Dermis blood vessel endothelial cell (primary cell): ENCODE measurements at places on chromosomes 12 and 14. TPM values are rescaled to one million over a fixed set of nuclear protein-coding genes. Genes with fewer than 3 reads are reported as not detected.
A peak's percentile ranks its signal among the peaks of the same experiment; 100 is the strongest.

DNA sequence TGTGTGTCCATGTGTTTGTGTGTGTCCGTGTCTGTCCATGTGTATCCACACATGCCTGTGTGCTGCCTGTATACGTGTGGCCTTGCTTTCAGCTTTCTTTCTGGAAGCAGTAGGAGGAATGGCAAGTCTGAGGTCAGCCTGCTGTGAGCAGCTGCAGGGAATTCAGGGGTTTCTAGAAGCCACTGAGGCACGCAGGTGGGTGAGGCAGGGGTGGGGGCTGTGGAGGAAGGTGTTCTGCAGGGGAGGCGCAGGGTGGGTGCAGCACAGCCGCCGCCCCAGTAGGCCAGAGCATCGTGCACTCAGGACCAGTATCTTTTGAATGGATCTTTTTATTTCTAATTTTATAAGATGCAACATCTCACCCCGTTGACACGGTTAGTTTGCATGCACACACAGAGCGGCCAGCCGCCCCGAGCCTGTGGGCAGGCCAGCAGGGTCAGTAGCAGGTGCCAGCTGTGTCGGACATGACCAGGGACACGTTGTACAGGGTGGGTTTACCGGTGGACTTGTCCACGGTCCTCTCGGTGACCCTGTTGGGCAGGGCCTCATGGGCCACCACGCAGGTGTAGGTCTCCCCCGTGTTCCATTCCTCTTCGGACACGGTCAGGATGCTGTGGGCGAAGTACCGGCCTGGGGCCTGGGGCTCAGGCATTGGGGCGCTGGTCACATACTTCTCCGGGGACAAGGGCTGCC, 327.7 kb downstream of the TMEM121 start:
- no peak for DNase-seq

DNA sequence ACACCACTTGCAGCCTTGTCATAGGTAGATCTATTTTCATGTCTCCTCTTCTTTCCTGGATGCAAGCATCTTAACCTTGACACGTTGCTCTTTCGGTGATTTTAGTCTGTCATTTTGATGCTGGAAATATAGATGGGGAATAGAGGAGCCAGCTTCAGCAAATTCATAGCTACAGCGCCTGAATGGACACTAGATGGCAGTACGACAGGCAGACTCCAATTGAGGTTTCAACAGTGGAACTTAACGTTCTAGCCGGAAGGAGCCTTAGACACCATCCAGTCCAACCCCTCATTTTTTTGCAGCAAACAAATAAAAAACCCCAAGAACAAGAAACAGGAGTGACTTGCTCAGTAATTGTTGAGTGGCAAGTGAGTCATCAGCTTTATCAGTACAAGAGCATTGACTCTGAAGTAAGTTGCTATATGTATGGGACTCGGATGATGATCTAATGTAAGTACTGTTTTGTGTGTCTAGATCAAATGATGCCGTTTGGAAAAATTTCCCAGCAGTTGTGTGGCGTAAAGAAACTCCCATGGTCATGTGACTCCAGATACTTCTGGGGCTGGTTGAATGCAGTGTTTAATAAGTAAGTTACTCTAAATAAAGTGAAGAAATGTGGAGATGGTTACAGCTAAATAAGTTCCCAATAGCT, 9.0 kb downstream of the DMAC2L start:
- DNase-seq = peak; percentile 97

DNA sequence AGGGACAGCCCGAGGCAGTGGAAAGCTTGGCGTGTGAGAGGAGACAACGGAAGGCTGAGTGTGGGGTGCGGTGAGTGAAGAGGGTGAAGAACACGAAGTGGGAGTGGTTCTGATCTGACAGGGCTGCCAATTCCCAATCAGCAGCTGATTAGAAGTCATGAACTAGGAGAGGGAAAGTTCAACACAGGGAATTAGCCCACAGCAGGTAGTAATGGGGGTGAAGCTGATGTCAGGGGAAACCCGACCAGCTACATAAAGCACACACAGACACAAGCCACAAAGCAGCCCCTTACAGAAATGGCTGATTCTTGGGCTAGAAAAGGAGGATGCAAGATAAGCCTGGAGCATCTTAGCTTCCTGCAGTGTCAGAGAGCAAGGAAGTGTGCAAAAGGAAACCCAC, 47.5 kb upstream of the TCL1A start:
- no peak for DNase-seq

GRCh38 chr12:129310346-129310745, 457.1 kb downstream of the GLT1D1 start:
- no peak for DNase-seq

DNA sequence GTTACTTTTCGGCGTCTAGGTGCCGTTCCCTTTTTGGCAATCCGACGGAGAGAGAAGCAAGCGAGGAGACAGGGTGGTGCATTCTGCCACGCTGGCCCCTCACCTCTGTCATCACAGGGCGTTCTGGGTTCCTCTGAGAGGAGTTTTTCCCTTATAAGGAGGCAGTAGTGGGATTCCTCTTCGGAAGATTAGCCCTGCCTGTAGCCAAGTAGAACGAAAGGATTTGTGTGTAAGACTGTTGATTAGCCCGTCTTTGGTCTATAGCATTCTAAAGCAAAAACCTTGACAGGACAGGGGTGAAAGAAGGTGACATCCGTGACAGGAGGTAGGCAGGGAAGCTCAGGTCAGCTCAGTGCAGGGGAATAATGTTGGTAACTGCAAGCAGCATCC, 9.1 kb upstream of the NEMF start:
- DNase-seq = peak; percentile 80

- no peak for DNase-seq
Measured at GRCh38 chr12:41220931-41221330, 32.8 kb downstream of the PDZRN4 start.

GRCh38 chr12:14769466-14769968, 33.8 kb downstream of the WBP11 start:
- peak; percentile 48 for DNase-seq

DNA sequence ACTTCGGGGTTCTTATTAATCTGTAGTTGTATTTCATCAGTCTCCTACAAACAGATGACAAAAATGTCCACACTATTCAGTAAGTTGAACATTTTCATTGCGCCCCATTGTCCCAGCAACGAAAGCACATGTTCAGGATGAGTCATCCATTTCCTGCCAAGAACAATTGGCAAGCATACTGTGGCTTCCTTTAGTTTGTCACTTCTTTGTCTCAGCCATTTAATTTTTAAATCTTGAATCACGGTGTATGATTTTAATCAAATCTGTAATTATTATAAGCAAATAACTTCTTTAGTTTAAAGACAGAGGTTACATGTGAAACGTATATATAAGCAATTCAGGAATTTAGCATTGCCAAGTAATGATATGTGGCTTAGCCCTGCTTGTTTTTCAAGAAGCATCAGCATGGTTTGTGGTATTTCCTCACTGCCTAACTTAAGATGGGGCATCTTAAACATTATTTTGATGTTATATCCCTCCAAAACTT, 211.3 kb upstream of the KRR1 start:
- DNase-seq = peak; percentile 97

GRCh38 chr12:109719123-109720022, 5.7 kb downstream of the FAM222A start:
- DNase-seq = peak; percentile 30

GRCh38 chr12:106774808-106775524, 484 bp downstream of the RIC8B start:
- DNase-seq = no peak

DNA sequence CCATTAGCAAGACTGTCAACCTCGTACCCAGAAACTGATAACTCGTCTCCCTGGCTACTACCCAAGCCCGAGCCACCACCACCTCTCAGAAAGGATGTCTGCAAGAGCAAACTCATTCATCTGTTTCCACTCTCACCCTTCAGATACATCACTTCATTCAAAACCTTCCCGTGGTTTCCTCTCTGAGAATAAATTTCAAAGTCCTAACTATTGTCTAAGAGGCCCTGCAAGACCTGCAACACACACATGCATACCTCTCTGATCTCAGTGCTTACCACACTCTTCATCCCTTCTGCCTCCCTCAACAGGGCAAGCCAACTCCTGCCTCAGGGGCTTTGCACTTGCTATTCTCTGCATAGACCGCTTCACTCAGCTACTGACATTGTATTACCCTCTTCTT, 40.6 kb downstream of the PPP1R13B start:
- no peak for DNase-seq

DNA sequence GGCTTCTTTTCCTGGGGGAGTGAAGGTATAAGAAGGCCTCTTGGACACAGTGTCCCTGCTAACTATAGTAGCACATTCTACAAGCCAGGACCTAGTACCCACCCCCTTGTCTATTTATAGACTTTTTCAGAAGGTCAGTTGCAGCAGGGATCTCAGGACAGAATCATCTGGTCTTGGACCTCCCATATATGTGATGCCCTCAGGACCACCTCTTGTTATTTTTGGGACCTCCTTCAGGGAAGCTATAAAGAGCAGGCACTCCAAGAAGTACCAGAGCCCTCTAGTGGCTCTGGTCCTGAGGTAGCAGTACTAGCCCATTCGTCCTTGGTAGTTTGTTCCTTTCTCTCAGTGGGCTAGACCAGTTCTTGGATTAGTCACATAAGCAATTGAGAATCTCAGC, 4.3 kb downstream of the COQ10A start:
- DNase-seq = peak; percentile 55

GRCh38 chr14:102819747-102820330, 42.6 kb downstream of the TRAF3 start:
- DNase-seq = no peak

GRCh38 chr14:54671537-54671936, 104.6 kb downstream of the SAMD4A start:
- DNase-seq = no peak

GRCh38 chr12:96424601-96425000, 24.4 kb upstream of the CDK17 start:
- DNase-seq = no peak

DNA sequence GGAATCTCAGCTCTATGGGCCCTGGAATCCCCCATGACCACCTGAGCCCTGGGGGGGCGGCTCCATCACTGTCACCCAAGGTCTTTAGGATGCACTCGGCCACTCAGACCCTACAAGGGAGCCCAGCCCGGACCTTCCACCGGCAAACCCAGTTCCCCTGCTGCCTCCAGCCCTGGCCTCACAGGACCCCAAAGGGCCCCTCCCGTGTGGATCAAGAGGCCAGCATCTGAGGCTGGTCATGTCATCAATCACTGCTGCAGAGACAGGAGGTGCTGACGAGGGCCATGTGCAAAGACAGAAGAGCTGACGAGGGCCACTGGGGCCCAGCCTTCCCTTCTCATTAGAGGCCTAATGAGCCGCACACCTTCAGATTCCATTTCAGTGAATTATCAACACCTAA, 39.0 kb upstream of the SFSWAP start:
- DNase-seq = no peak

- no peak for DNase-seq
Measured at GRCh38 chr12:113072136-113072535, 15.6 kb downstream of the DTX1 start.

GRCh38 chr14:101134851-101135433, 231.4 kb upstream of the RTL1 start:
- peak; percentile 49 for DNase-seq

DNA sequence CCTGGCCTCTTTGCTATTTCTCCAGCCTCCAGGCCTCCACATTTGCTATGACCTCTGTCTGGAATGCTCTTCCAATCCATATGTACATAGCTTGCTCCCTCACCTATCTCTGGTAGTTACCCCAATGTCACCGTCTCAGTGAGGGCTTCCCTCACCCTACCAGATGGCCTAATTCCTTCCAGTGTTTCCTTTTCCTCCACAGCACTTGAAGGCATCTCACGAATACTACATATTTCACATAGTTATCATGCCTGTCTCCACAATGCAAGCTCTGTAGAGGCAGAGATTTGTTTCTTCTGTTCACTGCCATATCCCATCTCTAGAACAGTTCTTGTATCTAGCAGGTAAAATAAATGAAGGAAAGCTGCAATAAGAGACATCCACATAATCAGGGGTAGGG, 21.3 kb upstream of the HSP90B1 start:
- no peak for DNase-seq

GRCh38 chr14:99394602-99395156, 86.0 kb downstream of the SETD3 start:
- DNase-seq = no peak

GRCh38 chr14:103607822-103608221, 21.2 kb upstream of the KLC1 start:
- DNase-seq = no peak

DNA sequence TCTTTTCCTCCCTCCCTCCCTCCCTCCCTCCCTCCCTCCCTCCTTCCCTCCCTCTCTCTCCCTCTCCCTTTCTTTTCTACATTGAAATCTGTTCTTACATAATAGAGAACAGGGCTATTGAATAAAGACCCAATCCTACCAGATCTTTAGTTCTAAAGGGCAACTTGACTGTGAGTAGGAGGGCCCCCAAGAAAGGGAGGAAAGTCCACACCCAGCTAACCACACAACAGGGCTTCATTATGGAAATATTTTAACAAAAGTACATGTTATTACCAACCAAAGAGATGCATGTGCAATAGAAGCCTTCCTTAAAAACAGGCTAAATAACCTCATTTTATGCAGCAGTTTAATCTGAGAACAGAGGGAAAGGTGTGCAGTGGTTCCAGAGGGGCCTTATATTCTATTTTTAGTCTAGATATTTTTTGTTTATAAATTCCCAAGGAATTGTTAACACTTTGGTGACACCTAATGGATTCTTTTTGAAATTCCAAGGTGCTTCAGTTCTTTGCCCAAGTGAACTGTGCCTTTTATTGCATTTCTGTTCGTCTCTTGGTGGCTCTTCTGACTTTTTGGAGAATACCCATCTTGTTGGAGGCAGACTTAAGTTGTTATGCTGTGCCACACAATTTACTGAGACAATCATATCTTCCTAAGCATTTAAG, 63.0 kb downstream of the GNS start:
- peak; percentile 62 for DNase-seq

GRCh38 chr12:92930421-92930820, 1.3 kb upstream of the EEA1 start:
- no peak for DNase-seq

GRCh38 chr14:90720832-90721231, 95.4 kb downstream of the TTC7B start:
- no peak for DNase-seq

- DNase-seq = peak; percentile 62
Measured at GRCh38 chr14:84361476-84361875, 1168.5 kb upstream of the FLRT2 start.

- DNase-seq = no peak
Measured at GRCh38 chr12:104864668-104865067, 93.4 kb downstream of the SLC41A2 start.

- peak; percentile 86 for DNase-seq
Measured at GRCh38 chr12:100675432-100675831, 101.9 kb downstream of the GAS2L3 start.

GRCh38 chr14:50800032-50800431, 30.9 kb downstream of the NIN start:
- DNase-seq = no peak

GRCh38 chr12:10012630-10013330, 2.4 kb downstream of the CLEC12B start:
- no peak for DNase-seq

The NOXRED1 gene
- total RNA-seq = under 0.01 TPM in 1 of 2 replicates, not detected in the other

The TCL1B gene
- total RNA-seq = not detected in 2 replicates

The SERPINA6 gene
- total RNA-seq = not detected in 2 replicates

The FAM222A gene
- total RNA-seq = 0.17 and 0.65 TPM in 2 replicates

The POTEG gene
- total RNA-seq = not detected in 2 replicates

The PZP gene
- 0.70 and 2.4 TPM in 2 replicates for total RNA-seq

The TAS2R30 gene
- total RNA-seq = 3.9 and 6.8 TPM in 2 replicates

The RTN1 gene
- not detected in 2 replicates for total RNA-seq

The OAS2 gene
- 7.5 and 8.4 TPM in 2 replicates for total RNA-seq

The EFS gene
- total RNA-seq = 0.17 TPM in 1 of 2 replicates, not detected in the other

The JAG2 gene
- 72.5 and 76.1 TPM in 2 replicates for total RNA-seq

The KRT1 gene
- total RNA-seq = not detected in 2 replicates

The PPTC7 gene
- total RNA-seq = 9.0 and 13.3 TPM in 2 replicates

The ACSM4 gene
- not detected in 2 replicates for total RNA-seq
